Hepatic stellate cell (primary cell): ENCODE measurements at places on chromosomes 1 and 21.

DNA sequence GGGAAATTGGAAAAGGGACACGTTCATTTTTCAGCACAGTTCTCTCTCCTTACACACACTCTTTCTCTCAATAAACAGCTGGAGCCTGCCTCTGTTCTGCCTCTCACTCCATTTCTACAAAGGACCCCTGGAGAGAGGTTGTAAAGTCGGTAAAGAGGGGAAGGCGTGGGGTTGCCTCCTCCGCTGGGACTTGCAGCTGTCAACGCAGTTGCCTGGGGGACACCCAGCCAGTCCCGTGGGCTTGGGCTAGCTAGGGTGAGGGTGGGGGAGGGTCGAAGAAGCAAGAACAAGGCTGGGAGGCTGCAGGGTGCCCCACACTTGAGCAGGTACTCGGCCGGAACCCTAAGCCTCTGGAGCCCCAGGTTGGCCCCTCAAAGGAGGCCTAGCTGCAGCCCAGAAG is 27.6 kb downstream of the C1orf216 start:
- no peak for DNase-seq

GRCh38 chr1:204751480-204751879 is 65.9 kb upstream of the LRRN2 start:
- no peak for DNase-seq

GRCh38 chr1:225470211-225471108 is 42.6 kb upstream of the LBR start:
- DNase-seq = no peak

- DNase-seq = no peak
These were observed 134.2 kb upstream of the IPO9 start for GRCh38 chr1:201694608-201695335.

GRCh38 chr1:73717976-73718375 is 480.0 kb downstream of the LRRIQ3 start:
- no peak for DNase-seq

GRCh38 chr1:230211436-230212145 is 144.6 kb downstream of the GALNT2 start:
- no peak for DNase-seq
